ENCODE measurements at places on chromosomes 2 and 18.

DNA sequence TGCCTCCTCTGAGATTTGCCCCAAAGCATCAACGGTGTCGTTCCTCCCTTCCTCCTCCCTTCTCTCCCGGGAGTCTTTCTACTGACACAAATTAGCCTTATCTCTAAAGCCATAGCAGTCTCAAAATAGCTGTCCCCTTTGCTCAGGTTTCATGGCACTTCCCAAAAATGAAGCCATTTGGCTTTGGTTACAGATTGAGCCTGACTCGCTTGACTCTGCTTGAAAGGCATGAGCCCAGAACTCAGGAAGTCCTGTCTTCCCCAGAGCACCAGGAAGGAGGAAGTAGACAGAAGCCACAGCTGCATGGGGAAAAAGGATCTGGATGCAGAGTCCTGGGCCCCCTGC lies 234.4 kb upstream of the RGPD4 start:
- no peak for DNase-seq

- no peak for DNase-seq
These were observed 21.0 kb upstream of the FAHD2A start for GRCh38 chr2:95381212-95382191.

- DNase-seq: no peak
These were observed 1.6 kb upstream of the KDSR start for GRCh38 chr18:63368611-63369010.

- DNase-seq: no peak
These were observed 66.5 kb downstream of the BOLA3 start for GRCh38 chr2:74081030-74081762.

Measured in SW480 (cell line).